ENCODE measurements at places on chromosomes 12 and 14. TPM values are rescaled to one million over a fixed set of nuclear protein-coding genes. Genes with fewer than 3 reads are reported as not detected.
A peak's percentile ranks its signal among the peaks of the same experiment; 100 is the strongest.

DNA sequence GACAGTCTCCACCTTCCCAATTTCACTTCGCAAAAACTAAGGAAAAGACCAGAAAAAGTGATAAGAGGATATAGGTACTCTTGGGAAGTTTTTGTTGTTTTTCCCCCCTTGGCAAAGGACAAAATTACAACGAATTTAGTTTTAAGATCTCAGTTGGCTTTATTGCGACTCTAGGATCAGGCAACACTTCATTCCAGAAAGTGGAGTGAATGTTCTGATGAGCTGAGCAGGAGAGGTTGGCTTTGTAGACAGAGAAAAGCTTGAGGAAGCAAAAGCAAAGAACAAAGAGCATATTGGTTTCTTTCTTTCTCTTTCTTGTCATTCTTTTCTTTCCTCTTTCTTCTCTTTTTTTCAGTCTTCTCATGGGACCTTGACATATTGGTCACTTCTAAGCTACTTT, 640 bp upstream of the ZFYVE1 start:
- DNase-seq, result no peak

CABP1 gene
- under 0.01 TPM for total RNA-seq

- DNase-seq, result peak; percentile 69
Measured at GRCh38 chr12:100668945-100669536, 95.6 kb downstream of the GAS2L3 start.

NXPH4 gene
- not detected for total RNA-seq

Measured in hematopoietic multipotent progenitor cell (in vitro differentiated cells).